ENCODE measurements at places on chromosomes 16 and 17. TPM values are rescaled to one million over a fixed set of nuclear protein-coding genes. Genes with fewer than 3 reads are reported as not detected.

Gene DHRS7C
- total RNA-seq, result not detected

- H3K4me1 ChIP-seq, result no peaks in the 10 kb centered on the region
- DNase-seq, result no peak
- H3K36me3 ChIP-seq, result no peaks in the 10 kb centered on the region
- peaks cover 41% of the 10 kb centered on the region for H3K27me3 ChIP-seq
- no peak overlapping the region for H3K4me3 ChIP-seq
- H3K27ac ChIP-seq, result no peak overlapping the region
These were observed 36.6 kb upstream of the ACSM2B start for GRCh38 chr16:20612551-20613480.

Gene MRM1
- 7.1 TPM for total RNA-seq

Gene CES4A
- 4.6 TPM for total RNA-seq

DNA sequence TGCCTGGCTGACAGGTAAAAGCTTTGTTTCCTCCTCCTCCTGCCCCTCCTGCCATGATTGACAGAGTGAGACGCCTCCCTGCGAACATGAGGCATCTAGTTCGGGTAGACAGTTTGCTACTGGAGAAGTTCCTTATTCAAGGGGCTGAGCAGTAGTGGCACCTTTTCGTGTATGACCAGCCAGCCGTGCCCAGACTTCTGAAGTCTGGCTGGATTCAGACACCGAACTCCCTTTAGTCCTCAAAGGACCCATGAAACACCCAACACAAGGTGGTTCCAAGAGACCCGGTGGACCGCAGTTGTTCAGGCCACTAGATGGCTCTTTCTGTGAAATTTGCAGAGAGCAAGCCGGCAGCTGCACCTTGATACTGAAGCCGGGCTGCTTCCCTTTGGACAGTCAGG lies 192.8 kb downstream of the XYLT1 start:
- H3K4me3 ChIP-seq, result no peak overlapping the region
- H3K36me3 ChIP-seq, result no peaks in the 10 kb centered on the region
- no peak for DNase-seq
- H3K4me1 ChIP-seq, result peaks cover 8% of the 10 kb centered on the region
- no peaks in the 10 kb centered on the region for H3K27me3 ChIP-seq

Gene GP1BA
- not detected for total RNA-seq

- H3K4me1 ChIP-seq, result peaks cover 12% of the 10 kb centered on the region
- H3K4me3 ChIP-seq, result no peak overlapping the region
- no peak overlapping the region for H3K27ac ChIP-seq
- peaks cover 6% of the 10 kb centered on the region for H3K27me3 ChIP-seq
- no peak for DNase-seq
- no peaks in the 10 kb centered on the region for H3K36me3 ChIP-seq
These were observed 237.5 kb upstream of the SALL1 start for GRCh38 chr16:51388516-51388951.

Measured in progenitor cell of endocrine pancreas (in vitro differentiated cells).